ENCODE measurements at places on chromosomes 6 and 20.

DNA sequence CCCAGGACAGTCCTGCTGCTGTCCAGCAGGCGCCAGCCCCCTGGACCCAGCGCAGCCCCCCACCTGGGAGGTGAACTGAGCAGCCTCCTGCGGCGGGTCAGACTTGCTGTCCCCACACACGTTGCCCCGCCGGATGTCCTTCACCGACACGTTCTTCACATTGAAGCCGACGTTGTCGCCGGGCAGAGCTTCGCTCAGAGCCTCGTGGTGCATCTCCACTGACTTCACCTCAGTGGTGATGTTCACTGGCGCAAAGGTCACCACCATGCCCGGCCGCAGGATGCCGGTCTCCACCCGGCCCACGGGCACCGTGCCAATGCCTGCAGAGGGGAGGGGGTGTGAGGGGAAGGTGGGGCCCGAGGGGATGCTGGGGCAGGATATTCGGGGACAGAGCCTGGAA is 8.5 kb downstream of the EEF1A2 start:
- H3K4me1 ChIP-seq = no peaks in the 10 kb centered on the region
- H3K27me3 ChIP-seq = no peaks in the 10 kb centered on the region
- DNase-seq = no peak
- H3K36me3 ChIP-seq = peaks cover 56% of the 10 kb centered on the region
- no peak overlapping the region for H3K4me3 ChIP-seq

- no peak overlapping the region for H3K4me3 ChIP-seq
- H3K27ac ChIP-seq = no peak overlapping the region
- H3K27me3 ChIP-seq = no peaks in the 10 kb centered on the region
- no peaks in the 10 kb centered on the region for H3K36me3 ChIP-seq
- DNase-seq = no peak
- H3K4me1 ChIP-seq = no peaks in the 10 kb centered on the region
These were observed 305.3 kb downstream of the CLIC5 start for GRCh38 chr6:45710304-45710821.

DNA sequence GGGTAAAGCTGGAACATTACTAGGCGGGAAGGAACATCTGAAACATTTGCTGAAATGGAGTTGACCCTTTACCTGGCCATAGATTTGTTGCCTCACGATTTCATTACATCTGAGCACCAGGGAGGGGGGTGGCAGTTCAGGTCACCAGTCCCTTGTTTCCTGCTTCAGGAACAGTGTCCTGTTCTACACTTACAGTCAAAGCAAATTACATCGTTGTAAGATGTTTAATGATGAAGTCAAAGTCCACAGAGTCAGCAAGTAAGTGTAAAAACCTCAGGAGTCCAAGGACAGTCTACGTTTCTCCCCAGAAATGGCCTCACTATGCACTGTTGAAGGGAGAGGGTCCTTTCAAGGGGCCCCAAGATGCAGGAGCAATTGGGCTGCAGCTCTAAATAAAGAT is 8.9 kb upstream of the MICB start:
- H3K4me1 ChIP-seq = peaks cover 2% of the 10 kb centered on the region
- no peak overlapping the region for H3K27ac ChIP-seq
- no peak for DNase-seq
- no peaks in the 10 kb centered on the region for H3K36me3 ChIP-seq
- H3K4me3 ChIP-seq = no peak overlapping the region

GRCh38 chr6:119148098-119148824 is 69.8 kb upstream of the FAM184A start:
- no peak for DNase-seq
- no peaks in the 10 kb centered on the region for H3K27me3 ChIP-seq

GRCh38 chr20:58531657-58532056 is 16.5 kb upstream of the APCDD1L start:
- DNase-seq = no peak
- no peak overlapping the region for H3K4me3 ChIP-seq
- no peak overlapping the region for H3K27ac ChIP-seq
- no peaks in the 10 kb centered on the region for H3K4me1 ChIP-seq
- H3K36me3 ChIP-seq = no peaks in the 10 kb centered on the region
- H3K27me3 ChIP-seq = no peaks in the 10 kb centered on the region

DNA sequence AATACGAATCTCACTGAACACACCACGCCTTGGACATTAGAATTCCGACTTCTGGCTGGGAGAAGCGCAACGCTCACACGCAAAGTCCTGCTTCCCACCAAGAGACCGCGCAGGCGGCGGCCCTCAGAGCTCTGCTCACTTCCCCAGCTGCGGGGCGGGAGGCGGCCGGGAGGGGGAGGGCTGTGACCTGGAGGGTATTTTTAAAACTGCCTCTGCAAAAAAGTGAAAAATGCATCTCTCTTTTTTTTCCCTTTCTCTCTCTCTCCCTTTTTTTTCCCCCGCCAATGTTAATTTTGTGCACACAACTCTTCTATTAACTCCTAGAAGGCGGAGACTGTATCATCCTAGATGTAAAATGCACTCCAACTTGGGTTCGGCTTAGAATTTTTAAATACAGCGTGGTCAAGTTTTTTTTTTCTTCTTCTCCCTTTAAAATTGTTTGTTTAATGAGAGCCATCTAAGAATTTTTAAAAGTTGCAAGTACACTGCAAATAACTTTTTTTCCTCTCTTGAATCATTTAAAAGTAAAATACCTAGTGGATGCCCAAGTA is 66.4 kb downstream of the STX11 start:
- H3K4me3 ChIP-seq = peak overlapping the region; percentile 55
- no peaks in the 10 kb centered on the region for H3K27me3 ChIP-seq
- no peaks in the 10 kb centered on the region for H3K4me1 ChIP-seq

GRCh38 chr6:45554591-45554990 is 176.9 kb upstream of the SUPT3H start:
- H3K36me3 ChIP-seq = no peaks in the 10 kb centered on the region
- H3K4me1 ChIP-seq = peaks cover 12% of the 10 kb centered on the region
- no peak for DNase-seq
- H3K27ac ChIP-seq = no peak overlapping the region
- no peaks in the 10 kb centered on the region for H3K27me3 ChIP-seq
- H3K4me3 ChIP-seq = no peak overlapping the region

- no peaks in the 10 kb centered on the region for H3K27me3 ChIP-seq
- no peaks in the 10 kb centered on the region for H3K4me1 ChIP-seq
- H3K4me3 ChIP-seq = no peak overlapping the region
- no peak for DNase-seq
- no peak overlapping the region for H3K27ac ChIP-seq
These were observed 270.8 kb downstream of the BMP7 start for GRCh38 chr20:56995635-56996075.

GRCh38 chr6:13965582-13966127 is 40.9 kb downstream of the RNF182 start:
- no peak overlapping the region for H3K27ac ChIP-seq
- no peak overlapping the region for H3K4me3 ChIP-seq
- H3K4me1 ChIP-seq = no peaks in the 10 kb centered on the region
- H3K36me3 ChIP-seq = no peaks in the 10 kb centered on the region

DNA sequence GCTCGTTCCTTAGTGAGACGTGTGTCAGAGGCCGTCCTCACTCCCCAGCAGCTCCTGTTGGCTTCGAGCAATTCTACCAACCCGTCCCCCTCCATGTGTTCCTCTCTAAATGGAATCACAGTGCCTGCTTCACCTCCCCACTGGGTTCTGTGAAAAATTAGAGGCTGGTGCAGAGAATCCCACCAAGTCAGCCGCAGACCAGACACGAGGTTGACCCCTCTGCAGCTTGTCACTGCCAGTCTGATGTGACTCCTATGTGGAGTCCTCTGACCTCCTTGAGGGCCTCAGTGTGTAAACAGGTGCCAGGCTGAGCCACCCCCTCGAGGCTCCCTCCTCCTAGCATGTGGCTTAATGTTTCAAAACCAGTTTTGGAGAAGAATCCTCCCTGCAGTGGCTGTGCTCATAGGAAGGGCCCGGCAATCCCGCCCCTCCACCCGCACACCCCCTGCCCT is 12.6 kb upstream of the IRF4 start:
- no peaks in the 10 kb centered on the region for H3K4me1 ChIP-seq
- H3K27me3 ChIP-seq = no peaks in the 10 kb centered on the region
- H3K4me3 ChIP-seq = no peak overlapping the region
- H3K27ac ChIP-seq = no peak overlapping the region

GRCh38 chr6:149384464-149384863 is 15.6 kb upstream of the SUMO4 start:
- H3K27me3 ChIP-seq = no peaks in the 10 kb centered on the region
- H3K36me3 ChIP-seq = peaks cover 24% of the 10 kb centered on the region
- no peaks in the 10 kb centered on the region for H3K4me1 ChIP-seq
- no peak overlapping the region for H3K27ac ChIP-seq

DNA sequence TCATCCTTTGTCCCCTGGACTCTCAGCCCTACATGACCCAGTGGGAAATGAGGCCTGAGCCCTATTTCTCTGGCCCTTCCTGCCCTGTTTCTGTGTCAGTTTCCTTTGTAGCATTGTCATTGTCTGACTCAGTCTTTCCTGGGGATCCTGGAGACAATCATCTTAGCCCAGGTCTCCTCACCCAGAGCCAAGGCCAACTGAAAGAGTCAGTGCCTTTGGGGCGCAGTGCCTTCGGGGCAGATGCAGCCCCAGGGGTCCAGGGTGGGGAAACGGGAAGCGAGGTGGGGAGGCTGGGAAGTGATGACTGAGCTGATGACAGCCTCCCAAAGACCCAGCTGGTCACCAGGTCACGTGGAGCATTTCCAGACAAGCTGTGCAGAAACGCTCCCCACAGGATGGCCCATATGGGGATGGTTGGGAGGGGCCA is 93.3 kb upstream of the SULF2 start:
- DNase-seq = no peak
- H3K4me1 ChIP-seq = no peaks in the 10 kb centered on the region
- H3K27me3 ChIP-seq = no peaks in the 10 kb centered on the region

DNA sequence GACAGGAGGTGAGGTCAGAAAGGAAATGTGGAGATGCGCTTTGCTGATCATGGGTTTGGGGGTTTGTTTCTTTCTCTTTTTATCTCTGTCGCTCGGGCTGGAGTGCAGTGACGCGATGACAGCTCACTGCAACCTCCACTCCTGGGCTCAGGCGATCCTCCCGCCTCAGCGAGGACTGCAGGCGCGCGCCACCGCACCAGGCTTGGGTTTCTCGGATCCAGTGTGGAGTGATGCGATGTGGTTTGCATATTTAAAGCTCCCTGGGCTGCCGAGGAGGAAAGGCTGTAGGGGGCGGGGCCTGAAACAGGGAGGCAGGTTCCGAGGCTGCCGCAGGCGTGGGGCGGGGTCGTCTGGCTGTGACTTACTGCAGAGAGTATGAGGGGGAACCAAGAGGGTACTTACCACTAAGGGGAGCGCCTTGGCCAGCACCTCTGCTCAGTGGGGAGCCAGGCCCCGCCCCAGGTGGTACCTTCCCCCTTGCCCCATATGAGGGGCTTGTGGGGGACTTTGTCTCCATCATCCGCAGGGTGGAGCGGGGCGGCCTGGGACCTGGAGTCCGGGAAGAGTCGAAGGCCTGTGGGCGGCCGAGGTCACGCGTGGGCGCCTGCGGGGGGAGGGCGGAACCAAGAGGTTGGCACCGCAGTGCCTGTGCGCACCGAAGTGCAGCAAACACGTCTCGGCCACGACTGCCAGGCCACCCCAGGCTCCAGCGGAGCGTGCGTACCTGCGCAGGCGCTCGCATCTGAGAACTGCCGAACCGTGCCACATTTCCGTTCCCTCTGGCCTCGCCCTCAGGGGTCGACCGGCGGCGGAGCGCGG is 12.7 kb upstream of the BAK1 start:
- no peaks in the 10 kb centered on the region for H3K27me3 ChIP-seq
- DNase-seq = no peak
- no peaks in the 10 kb centered on the region for H3K36me3 ChIP-seq
- no peak overlapping the region for H3K27ac ChIP-seq

Data from right atrium auricular region (tissue), 2 donors.